Large intestine (tissue), 12 donors: ENCODE measurements at places on chromosomes 1 and 21. TPM values are rescaled to one million over a fixed set of nuclear protein-coding genes. Genes with fewer than 3 reads are reported as not detected.

DNA sequence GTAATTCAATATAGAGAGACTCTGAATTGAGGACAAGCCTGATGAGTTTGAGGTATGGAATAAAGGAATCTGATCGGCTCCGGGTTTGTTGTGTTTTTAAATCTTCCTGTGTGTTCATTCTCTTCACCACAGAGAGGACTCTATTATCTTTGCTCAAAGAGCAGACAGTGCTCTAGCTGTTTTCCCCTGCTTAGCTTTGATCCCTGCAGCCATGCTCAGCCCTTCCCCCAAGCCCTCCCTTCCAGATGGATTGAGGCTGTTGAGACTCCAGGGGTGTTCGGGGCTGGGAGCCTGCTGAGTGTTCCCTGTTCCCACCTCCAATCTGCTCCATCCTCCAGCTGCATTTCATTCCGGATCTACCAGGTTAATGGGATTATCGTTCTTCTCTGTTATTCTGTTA, 74.2 kb upstream of the CXADR start:
- no peaks in the 10 kb centered on the region for H3K27me3 ChIP-seq
- H3K36me3 ChIP-seq: no peaks in the 10 kb centered on the region
- H3K4me3 ChIP-seq: no peak overlapping the region

DNA sequence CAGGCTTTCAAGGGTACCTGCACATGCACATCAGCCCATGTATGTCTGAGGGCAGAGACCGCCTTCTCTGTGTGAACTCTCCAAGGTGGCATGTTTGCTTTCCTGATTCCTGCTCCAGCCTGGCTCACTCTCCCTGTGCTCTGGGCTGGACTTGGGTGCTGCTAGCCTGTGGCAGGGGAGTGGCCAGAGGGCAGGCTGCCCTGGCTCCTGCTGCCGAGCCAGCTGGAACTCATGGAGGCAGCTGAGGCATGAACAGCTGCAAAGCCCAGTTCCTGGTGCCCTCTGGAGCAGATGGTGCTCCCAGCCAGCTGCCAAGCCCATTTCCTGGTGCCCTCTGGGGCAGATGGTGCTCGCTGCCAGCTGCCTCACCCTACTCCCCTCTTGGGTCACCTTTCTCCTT, 7.6 kb downstream of the UBL4B start:
- H3K36me3 ChIP-seq: no peaks in the 10 kb centered on the region
- H3K4me3 ChIP-seq: no peak overlapping the region
- no peak overlapping the region for H3K27ac ChIP-seq
- no peak for DNase-seq

DNA sequence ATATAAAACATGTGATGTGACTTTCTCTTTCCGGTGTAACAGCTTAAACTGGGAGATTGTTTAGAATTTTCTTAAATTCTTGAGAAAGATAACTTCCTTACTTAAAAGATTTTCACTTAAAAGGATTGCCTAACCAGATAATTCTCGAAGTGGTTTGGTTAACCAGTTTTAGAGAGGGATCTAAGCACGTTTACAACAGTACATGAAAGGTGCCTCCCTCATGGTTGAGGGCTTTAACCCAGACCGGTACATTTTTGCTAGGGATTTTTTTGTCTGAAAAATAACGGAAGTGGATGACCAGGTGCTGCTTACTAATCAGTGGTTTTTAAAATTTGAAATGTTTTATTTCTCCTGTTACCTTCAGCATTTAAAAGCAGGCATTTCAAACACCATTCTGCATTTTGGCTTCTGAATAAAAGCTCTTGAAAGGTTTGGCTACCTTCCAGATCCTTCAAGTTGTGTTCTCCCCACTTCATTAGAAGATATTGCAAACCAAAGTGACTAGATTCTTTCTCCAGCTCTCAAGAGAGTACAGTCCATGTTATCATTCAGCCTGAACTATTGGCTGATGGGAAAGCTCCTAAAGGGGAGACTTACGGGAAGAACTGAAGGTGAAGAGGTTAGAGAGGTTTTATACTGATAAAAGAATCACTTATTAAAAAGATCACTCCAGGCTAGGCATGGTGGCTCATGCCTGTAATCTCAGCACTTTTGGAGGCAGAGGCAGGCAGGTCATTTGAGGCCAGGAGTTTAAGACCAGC, 12.8 kb downstream of the S100PBP start:
- H3K36me3 ChIP-seq: peaks cover 56% of the 10 kb centered on the region
- no peak for DNase-seq
- no peak overlapping the region for H3K27ac ChIP-seq

Gene CACHD1
- 9.6 TPM for polyA plus RNA-seq

- no peak overlapping the region for H3K27ac ChIP-seq
- H3K36me3 ChIP-seq: no peaks in the 10 kb centered on the region
- no peaks in the 10 kb centered on the region for H3K4me1 ChIP-seq
- no peaks in the 10 kb centered on the region for H3K27me3 ChIP-seq
- no peak for DNase-seq
Observed at GRCh38 chr1:89171067-89171438, 4.8 kb downstream of the GBP7 start.

DNA sequence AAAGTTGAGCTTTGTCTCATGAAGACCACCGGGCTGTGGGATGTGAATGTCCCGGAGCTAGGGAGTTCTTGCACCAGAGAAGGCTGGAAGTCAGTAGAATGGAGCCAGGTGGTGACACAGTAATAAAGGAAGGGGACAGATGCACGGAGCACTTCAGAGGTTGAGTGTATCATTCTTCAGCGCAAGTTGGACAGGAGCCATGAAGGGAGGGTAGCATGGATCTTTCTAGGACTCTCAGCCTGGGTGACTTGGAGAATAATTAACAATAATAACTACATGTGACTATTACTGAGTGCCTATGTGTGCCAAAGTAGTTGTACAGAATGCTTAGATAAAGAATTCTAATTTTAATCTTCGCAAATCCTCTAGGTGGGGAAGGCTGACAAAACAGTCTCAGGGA, 258.7 kb upstream of the AJAP1 start:
- no peak overlapping the region for H3K4me3 ChIP-seq
- no peaks in the 10 kb centered on the region for H3K36me3 ChIP-seq
- H3K27me3 ChIP-seq: no peaks in the 10 kb centered on the region
- H3K27ac ChIP-seq: no peak overlapping the region
- DNase-seq: no peak

- H3K4me1 ChIP-seq: peaks cover 8% of the 10 kb centered on the region
- DNase-seq: peak; percentile 84
- no peaks in the 10 kb centered on the region for H3K27me3 ChIP-seq
- H3K36me3 ChIP-seq: peaks cover 35% of the 10 kb centered on the region
Observed at GRCh38 chr1:46653405-46653958, 14.7 kb downstream of the ATPAF1 start.

Gene HLCS
- polyA plus RNA-seq: 12.5 TPM
